Progenitor cell of endocrine pancreas (in vitro differentiated cells): ENCODE measurements at places on chromosomes 7 and 10. TPM values are rescaled to one million over a fixed set of nuclear protein-coding genes. Genes with fewer than 3 reads are reported as not detected.
A peak's percentile ranks its signal among the peaks of the same experiment; 100 is the strongest.

GRCh38 chr7:150374472-150374871 lies 4.7 kb upstream of the ZNF775 start:
- no peaks in the 10 kb centered on the region for H3K27me3 ChIP-seq
- H3K27ac ChIP-seq, result peak overlapping the region; percentile 56
- H3K4me1 ChIP-seq, result peaks cover 36% of the 10 kb centered on the region
- H3K36me3 ChIP-seq, result peaks cover 14% of the 10 kb centered on the region

ASAH2B gene
- 7.2 and 8.6 TPM in 2 replicates for total RNA-seq

DNA sequence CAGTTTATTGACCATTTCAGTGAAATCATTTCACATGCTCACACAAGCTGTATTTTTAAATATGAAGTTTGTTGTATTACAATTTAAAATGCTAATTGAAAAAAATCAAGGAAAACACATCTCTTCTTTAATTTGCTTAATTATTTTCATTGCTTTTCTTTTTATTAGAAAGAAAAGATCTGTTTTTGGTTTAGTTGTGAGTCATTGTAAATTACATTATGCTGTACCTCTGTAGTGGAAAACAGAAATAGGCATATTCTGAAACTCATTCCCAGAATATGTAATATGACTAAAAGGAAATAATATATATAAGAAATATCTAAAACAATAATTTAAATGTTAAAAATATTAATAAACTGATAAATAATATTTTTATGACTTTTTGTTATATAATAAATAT lies 161.9 kb downstream of the HGF start:
- no peaks in the 10 kb centered on the region for H3K4me1 ChIP-seq
- no peaks in the 10 kb centered on the region for H3K27me3 ChIP-seq
- H3K36me3 ChIP-seq, result no peaks in the 10 kb centered on the region
- H3K27ac ChIP-seq, result no peak overlapping the region
- no peak overlapping the region for H3K4me3 ChIP-seq
- no peak for DNase-seq

- no peaks in the 10 kb centered on the region for H3K4me1 ChIP-seq
- H3K36me3 ChIP-seq, result no peaks in the 10 kb centered on the region
- H3K4me3 ChIP-seq, result no peak overlapping the region
- no peak for DNase-seq
- H3K27ac ChIP-seq, result no peak overlapping the region
Observed at GRCh38 chr10:71436268-71437125, 39.8 kb downstream of the CDH23 start.

DNA sequence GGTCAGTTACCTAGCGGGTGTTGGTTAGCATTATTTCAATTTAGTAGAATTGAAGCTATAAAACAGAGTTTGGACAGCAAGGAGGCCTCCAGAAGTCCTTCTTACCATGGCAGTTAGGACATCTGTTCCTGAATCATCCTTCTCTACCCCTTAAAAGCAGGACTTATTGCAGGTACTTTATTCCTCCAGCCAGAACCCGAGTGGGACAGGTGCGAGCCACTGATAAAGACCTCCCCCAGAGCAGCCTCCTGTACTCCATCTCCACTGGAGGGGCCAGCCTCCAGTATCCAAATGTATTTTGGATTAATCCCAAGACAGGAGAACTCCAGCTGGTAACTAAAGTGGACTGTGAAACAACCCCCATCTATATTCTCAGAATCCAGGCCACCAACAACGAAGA lies 54.6 kb downstream of the CDHR3 start:
- H3K27ac ChIP-seq, result no peak overlapping the region
- H3K36me3 ChIP-seq, result no peaks in the 10 kb centered on the region
- no peaks in the 10 kb centered on the region for H3K4me1 ChIP-seq
- peaks cover 32% of the 10 kb centered on the region for H3K27me3 ChIP-seq

DNA sequence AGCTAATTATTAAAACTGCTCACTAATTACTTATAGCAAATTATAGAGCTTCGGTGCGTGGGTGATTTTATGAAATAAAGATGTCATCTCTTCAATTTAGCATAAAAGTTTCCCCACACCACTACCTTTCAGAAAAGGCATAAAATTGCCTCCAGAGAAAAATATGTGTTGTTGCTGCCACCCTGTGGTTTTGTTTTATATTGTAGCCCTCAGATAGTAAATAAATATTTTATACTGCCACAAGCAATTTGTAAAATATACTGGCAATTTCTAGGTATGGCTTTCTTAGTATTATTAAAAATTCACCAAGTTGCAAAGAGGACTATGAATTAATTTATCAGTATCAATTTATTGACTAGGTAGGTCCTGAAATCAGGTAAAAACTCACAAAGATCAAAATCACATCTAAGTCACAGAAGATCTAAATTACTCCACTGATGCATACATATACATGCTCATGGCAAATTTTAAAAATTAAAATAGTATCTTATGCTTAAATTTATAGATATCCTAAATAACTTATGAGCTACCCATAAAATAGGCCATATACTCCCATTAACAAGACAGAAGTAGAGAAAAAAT lies 26.5 kb downstream of the ASNS start:
- no peak overlapping the region for H3K27ac ChIP-seq
- no peaks in the 10 kb centered on the region for H3K4me1 ChIP-seq
- DNase-seq, result no peak
- H3K27me3 ChIP-seq, result no peaks in the 10 kb centered on the region
- H3K4me3 ChIP-seq, result no peak overlapping the region
- H3K36me3 ChIP-seq, result peaks cover under 1% of the 10 kb centered on the region

KIF11 gene
- total RNA-seq, result 25.6 and 25.9 TPM in 2 replicates

DNA sequence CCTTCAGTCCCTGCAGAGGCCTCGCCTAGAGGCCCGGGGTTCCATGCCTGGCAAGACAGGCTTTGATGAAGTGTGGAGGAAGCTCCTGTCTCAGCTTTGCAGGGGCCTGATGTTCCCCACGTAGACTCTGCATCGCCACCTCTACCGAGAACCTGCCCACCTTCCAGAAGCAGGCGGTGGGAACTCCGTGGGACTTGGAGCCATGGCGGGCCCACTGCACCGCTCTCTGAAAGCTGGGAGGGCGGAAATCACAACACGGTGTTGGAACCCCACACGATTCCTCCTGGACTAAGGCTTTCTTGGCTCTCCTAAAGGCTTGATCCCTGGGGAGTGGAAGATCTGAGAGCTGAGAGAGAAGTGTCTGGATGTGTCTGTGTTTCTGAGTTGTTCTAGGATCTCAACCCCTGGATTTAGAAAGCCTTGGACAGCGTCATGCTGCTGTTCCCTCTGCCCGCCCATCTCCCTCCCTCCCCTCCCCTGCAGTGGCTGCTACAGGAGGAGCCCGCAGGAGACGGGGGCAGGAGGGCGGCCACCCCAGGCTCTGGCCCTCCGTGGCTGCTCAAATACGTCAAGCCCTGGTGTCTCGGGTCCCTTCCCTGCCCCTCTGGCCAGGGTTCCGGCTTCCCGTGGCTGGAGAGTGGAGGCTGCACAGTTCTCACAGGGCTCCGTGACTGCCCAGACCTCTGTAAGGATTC lies 79.7 kb downstream of the VIPR2 start:
- H3K4me1 ChIP-seq, result no peaks in the 10 kb centered on the region
- no peaks in the 10 kb centered on the region for H3K36me3 ChIP-seq
- DNase-seq, result no peak
- H3K27ac ChIP-seq, result no peak overlapping the region
- peaks cover 6% of the 10 kb centered on the region for H3K27me3 ChIP-seq
